ENCODE measurements at places on chromosomes 4 and X.

DNA sequence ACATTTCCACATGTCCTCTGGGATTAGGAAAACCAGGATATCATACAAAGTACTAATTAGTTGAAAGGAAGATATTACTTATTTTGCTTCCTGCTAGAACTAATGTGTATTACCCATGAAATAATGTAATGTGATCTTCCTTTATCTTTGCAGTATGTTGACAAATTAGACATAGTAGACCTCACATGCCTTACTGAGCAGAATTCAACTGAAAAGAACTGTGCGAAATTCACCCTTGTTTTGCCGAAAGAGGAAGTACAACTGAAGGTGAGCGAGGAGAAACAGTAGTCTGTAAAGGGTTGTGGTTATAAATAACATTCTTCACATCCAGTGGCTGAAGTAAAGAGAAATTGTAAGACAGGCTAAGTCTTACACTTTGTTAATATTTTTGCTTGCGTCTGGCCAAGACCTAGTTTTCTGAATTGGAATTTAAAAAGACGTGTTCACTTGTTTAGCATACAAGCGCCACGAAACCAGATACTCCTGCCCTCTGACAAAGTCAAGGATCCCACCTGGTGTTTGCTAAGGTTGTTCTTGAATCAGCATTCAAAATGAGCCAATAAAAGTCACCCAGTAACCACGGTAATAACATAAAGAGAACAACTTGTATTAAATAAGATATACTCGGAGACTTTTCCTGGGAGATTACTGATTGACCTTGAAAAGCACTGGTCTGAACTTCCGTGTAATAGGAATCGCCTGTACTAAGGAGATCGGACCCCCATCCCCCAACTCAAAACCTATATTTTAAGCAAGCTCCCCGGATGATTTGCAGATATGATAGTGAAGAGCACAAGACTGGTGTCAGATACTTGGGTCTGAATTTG, 16.9 kb downstream of the STAP1 start:
- no peak for DNase-seq

- DNase-seq: no peak
Observed at GRCh38 chr4:22762548-22762947, 69.8 kb downstream of the GBA3 start.

GRCh38 chrX:16785247-16786138, 773 bp upstream of the TXLNG start:
- DNase-seq: peak; percentile 58

DNA sequence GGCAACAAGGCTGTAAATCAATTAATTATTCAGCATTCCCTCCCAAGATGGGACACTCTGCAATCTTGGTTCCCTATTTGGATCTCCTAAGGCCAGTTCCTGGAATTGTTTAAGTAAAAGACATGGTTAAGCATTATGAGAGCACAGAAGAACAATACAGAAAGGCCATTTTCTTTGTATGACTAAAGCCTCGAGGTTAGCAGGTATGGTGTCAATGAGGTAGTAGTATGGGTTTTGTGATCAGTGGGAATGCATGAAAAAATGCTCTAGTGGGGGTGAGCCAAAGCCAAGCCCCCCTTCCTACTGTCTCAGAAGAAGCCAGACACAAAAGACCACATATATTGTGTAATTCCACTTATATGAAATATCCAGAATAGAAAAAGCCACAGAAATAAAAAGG, 61.7 kb upstream of the S100G start:
- no peak for DNase-seq

DNA sequence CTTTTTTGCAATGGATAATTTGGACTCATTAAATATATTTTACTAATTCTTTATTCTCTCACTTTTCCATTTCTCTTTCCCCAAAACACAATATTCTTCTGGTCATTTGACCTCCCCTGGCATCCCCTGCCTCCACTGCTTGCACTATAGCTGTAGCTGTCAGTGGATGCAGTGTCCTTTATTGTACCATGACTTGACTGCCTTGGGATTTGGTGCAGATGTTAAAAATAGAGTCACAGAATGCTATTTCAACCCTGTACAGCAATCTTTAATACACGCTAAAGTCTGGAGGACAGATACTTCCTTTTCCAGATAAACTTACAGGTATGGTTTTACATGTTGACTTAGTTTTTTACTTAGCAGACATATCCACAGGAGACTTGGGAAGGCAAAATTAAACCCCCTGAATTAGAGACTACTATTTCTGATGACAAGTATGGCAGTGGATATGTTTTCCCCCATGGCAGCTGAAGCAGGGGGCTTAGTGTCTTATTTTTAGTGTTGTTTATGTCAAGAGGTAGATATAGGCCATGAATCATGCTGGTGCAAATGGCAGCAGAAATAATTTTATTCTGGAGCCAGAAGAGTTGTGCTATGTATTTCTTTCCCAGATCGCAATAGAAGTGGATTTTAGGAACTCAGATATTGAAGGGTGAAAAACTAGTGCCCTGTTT, 461.4 kb downstream of the NAF1 start:
- DNase-seq: no peak

GRCh38 chrX:8906299-8906938, 105.2 kb upstream of the FAM9A start:
- DNase-seq: no peak

DNA sequence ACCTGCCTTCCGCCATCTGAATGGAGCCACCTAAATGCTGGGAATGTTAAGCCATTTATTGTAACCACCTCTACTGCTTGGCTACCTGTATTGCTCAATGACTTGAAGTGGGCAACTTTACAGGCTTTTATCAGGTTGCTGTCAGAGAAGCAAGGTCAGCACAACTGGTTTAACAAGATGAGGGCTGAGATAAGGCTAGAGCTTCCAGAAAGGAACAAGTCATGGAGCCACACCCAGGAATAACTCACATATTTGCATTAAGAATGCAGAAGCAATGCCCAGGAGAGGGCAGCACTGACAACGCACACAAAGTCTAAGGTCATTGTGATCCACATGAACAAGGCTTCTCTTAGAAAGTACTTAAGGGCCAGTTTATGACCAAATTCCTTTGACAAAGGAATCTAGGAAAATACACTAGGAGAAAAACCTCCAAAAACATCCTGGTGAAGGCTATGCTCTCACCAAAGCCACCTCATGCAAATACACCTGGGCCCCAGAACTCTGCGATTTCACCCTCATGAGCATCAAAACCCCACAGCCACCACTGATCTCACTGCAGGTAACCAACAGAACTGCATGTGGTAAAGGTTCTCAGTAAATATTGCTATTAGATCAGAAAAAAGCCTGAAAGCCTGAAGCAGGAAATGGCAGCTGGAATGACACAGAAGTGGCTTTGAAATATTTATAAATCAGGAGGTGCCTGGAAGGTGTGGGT, 15.0 kb upstream of the STS start:
- DNase-seq: peak; percentile 71

DNA sequence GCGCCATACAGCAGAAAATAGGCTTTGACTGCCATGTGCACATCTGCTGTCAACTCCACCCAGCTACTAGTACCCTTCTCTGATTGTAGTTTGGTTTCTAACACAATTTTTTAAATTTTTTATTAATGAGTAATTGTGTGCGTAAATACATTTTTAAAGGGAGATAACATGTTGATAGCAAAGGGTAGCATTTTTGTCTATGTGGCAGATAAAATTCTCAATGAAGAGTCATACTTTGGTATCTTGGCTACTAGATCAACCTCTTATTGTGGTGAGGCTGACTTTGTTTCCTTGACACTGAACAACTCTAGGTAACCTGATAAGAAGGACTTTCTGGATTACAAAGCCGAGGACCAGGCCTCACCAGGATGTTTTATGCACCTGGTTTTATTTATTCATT, 9.5 kb downstream of the ADH4 start:
- no peak for DNase-seq

- peak; percentile 92 for DNase-seq
Observed at GRCh38 chr4:57426779-57427395, 316.7 kb upstream of the IGFBP7 start.

- no peak for DNase-seq
Observed at GRCh38 chrX:111914398-111915090, 38.6 kb downstream of the TRPC5OS start.

DNA sequence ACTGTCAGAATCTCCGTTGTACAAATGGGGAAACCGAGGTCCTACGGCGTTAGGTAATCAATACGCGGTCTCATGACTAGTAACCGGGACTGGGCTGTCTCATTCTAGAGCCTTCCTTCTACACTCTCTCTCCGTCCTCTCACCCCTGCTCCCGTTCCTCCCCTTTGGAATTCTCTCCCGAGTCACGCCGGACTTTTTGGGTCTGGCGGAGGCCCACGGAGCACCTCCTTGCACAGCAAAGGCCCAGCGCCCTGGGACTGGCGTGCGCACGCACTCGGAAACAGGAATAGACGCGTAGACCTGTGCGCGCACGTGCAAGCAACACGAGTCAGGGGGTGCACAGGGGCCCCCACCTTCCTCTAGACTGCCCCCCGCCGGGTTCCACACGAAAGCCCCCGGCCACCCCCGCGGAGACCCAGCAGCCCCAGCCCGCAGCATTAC, 361 bp downstream of the QDPR start:
- peak; percentile 77 for DNase-seq

GRCh38 chr4:48205107-48205506, 64.5 kb downstream of the TEC start:
- DNase-seq: no peak

GRCh38 chrX:52346174-52347165, 22.4 kb upstream of the XAGE2 start:
- DNase-seq: no peak

DNA sequence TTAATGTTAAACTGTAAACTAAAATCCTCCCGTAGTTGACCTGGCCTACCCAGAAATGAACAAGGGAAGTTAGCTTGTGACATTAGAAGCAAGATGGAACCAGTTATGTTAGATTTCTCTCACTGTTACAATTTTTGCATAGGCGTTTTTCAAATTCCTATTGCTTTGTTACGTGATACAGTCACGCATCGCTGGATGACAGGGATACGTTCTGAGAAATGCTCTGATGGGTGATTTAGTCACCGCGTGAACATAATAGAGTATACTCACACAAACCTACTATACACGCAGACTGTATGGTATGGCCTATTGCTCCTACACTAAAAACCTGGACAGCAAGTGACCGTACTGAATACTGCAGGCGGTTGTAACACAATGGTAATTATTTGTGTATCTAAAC, 46.7 kb upstream of the PUDP start:
- DNase-seq: no peak

DNA sequence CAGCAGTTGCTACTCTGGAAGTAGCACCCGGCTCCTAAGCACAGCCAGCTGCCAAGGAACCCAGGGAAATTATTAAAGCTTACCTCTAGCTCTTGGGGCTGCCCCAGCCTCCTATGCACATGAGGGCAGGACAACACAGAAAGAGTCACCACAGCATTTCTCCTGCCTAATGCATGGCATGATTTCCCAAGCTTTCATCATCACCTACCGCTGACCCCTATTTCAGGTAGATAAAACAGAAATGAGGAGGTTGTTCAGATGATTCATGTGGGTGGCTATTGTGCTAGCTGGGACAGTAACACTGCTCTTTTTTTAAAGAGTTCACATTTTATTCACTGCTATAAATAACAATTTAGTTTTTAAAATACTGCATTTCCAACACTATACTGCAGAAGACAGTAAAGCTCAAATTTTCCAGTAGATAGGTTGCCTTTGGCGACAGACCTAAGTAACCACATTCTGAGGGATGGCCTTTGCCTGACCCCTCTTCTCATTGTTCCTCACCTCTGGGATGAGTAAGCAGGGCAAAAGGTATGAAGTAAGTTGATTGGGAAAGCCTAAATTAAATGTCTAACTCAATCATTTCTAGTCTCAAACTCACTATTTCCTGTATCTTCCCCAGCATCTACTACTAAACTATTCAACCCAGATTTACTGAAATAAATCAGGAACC, 16.7 kb downstream of the CASK start:
- DNase-seq: no peak

DNA sequence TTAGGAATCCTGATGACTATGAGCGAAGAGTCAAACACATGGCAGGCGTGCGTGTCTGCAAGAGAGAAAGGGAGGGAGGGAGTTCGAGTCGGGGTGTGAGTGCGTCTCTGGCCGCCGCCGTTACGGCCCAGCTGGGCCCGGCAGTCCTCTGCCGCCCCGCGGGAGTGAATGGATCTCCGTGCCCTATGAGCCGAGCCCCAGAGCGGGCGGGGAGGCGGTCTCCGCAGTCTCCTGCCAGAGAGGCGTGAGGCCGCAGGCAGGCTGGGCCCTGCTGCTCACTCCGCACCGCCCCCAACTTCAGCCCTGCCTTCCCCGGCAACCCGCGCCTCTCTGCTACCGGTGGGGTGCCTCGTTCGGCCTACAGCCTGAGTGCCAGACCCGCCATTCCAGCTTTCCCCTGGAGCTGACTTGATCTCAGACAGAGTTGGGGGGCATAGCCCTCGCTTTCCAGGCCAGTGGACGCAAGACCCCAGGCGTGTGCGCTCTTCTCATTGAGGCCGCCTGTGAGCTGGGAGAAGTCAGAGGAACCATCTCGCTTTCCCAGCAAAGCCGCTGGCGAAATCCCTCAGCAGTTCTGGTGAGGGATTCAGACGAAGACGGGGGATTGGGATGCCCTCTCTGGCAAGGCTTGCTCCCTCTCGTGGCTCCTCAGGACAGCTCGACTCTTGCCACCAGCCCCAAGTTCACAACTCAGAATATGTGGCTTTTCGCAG, 1.4 kb downstream of the SLC16A2 start:
- DNase-seq: peak; percentile 88

GRCh38 chrX:11704725-11705495, 39.2 kb upstream of the ARHGAP6 start:
- peak; percentile 57 for DNase-seq

Measured in aorta (tissue), 5 donors.